ENCODE measurements at places on chromosomes 12 and 14.
A peak's percentile ranks its signal among the peaks of the same experiment; 100 is the strongest.

- no peak overlapping the region for H3K27ac ChIP-seq
- no peaks in the 10 kb centered on the region for H3K27me3 ChIP-seq
- H3K4me1 ChIP-seq, result no peaks in the 10 kb centered on the region
Measured at GRCh38 chr12:13597837-13598236, 383.6 kb downstream of the GRIN2B start.

GRCh38 chr14:23559010-23559925, 3.2 kb downstream of the THTPA start:
- H3K27ac ChIP-seq, result no peak overlapping the region
- H3K36me3 ChIP-seq, result peaks cover 4% of the 10 kb centered on the region
- no peak for DNase-seq
- H3K4me1 ChIP-seq, result peaks cover 24% of the 10 kb centered on the region

- DNase-seq, result no peak
- no peak overlapping the region for H3K4me3 ChIP-seq
- H3K27ac ChIP-seq, result no peak overlapping the region
- no peaks in the 10 kb centered on the region for H3K36me3 ChIP-seq
Measured at GRCh38 chr12:91507754-91508153, 325.1 kb upstream of the DCN start.

GRCh38 chr12:81015510-81015909, 62.4 kb upstream of the ACSS3 start:
- H3K4me3 ChIP-seq, result no peak overlapping the region
- no peak overlapping the region for H3K27ac ChIP-seq
- H3K36me3 ChIP-seq, result no peaks in the 10 kb centered on the region

DNA sequence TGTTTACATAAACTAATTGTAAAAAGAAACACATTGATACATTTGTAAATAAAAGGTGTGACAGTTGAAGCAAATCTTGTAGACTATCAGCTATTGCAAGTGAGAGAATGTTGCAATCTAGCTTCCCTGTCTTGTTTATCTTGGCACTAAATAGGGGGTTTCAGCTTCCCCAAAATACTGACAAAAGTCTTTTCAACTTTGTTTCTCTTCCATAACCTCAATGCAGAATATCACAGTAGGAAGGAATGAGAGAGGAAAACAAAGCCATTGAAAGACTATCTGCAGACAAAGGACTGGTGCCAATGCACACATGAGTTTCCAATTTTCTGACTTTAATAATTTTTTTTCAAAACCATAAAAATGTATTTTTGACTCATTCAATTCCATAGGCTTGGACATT, 886.2 kb upstream of the MGAT4C start:
- H3K4me1 ChIP-seq, result peaks cover 10% of the 10 kb centered on the region
- H3K4me3 ChIP-seq, result no peak overlapping the region
- H3K36me3 ChIP-seq, result no peaks in the 10 kb centered on the region
- H3K27ac ChIP-seq, result peak overlapping the region; percentile 50

DNA sequence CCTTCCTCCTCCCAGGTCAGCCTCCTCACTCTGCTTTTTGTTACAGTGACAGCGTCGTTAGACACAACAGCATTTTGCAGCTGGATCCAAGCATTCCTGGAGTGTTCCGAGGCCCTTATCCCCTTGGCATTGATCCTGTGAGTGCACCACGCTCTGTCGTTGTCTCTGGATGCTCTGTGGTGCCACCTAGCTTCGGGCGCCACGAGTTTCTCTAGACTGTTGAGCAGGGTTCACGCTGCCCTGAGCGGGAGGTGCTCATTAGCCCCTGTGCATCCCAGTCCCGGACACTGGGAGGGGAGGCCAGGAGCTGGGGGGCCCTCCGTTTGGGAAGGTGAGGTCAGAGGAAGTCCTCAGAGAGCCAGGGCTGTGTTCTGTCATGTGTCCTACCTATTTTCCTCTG, 17.3 kb upstream of the DNAH10 start:
- no peak overlapping the region for H3K4me3 ChIP-seq
- no peaks in the 10 kb centered on the region for H3K27me3 ChIP-seq
- no peak overlapping the region for H3K27ac ChIP-seq
- DNase-seq, result no peak
- H3K36me3 ChIP-seq, result peaks cover 51% of the 10 kb centered on the region
- no peaks in the 10 kb centered on the region for H3K4me1 ChIP-seq

GRCh38 chr12:119204131-119204530, 25.4 kb downstream of the HSPB8 start:
- no peaks in the 10 kb centered on the region for H3K36me3 ChIP-seq
- DNase-seq, result no peak
- H3K27me3 ChIP-seq, result peaks cover 3% of the 10 kb centered on the region
- no peaks in the 10 kb centered on the region for H3K4me1 ChIP-seq
- no peak overlapping the region for H3K4me3 ChIP-seq

Data from osteocyte (in vitro differentiated cells).